Activated CD4-positive, alpha-beta T cell treated with anti-CD3 and anti-CD28 coated beads, Interleukin-2, amount 10 ng/mL, durations not matched to agents 24 days and 14 days (primary cell): ENCODE measurements at places on chromosomes 16 and 17. TPM values are rescaled to one million over a fixed set of nuclear protein-coding genes. Genes with fewer than 3 reads are reported as not detected.

- H3K4me3 ChIP-seq, result no peak overlapping the region
- H3K4me1 ChIP-seq, result no peaks in the 10 kb centered on the region
- DNase-seq, result no peak
- no peaks in the 10 kb centered on the region for H3K27me3 ChIP-seq
- H3K36me3 ChIP-seq, result no peaks in the 10 kb centered on the region
Observed at GRCh38 chr16:79982361-79982760, 381.8 kb upstream of the MAF start.

DNA sequence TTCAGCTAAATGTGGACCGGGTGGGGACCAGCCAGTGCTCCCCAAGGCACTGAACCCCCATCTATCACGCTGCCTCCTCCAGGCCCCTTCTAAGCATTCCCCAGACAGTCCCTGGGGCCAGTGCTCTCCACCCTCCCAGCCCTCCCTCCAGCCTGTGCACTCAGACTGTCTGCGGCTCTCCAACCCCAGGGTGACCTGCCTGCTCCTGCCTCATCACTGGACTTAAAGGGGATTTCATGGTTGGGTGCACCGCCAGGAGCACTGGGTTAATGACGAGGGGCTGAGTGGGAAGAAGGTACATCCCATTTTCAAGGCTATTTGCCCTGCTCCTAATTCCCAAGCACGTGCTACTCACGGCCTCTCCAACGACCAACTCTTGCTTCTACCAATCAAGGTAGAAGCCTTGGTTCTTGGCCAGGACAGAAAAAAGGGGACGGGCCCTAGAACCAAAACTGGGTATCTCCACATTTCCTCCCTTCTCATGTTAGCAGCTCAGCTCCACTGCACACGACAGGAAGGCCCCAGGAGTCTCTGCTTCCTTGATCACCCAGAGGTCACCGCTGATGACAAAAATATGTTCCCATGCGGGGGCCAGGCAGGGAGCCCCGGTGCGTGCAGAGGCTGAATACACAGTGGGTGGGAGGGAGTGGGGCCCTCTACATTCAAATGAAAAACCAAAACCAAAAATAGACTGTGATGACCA is 3.5 kb upstream of the ABR start:
- peak; percentile 67 for DNase-seq

The TEDC2 gene
- 40.7 and 41.7 TPM in 2 replicates for total RNA-seq

The CDC42EP4 gene
- total RNA-seq, result 0.86 and 0.95 TPM in 2 replicates
